ENCODE measurements at places on chromosomes 11 and 22.

DNA sequence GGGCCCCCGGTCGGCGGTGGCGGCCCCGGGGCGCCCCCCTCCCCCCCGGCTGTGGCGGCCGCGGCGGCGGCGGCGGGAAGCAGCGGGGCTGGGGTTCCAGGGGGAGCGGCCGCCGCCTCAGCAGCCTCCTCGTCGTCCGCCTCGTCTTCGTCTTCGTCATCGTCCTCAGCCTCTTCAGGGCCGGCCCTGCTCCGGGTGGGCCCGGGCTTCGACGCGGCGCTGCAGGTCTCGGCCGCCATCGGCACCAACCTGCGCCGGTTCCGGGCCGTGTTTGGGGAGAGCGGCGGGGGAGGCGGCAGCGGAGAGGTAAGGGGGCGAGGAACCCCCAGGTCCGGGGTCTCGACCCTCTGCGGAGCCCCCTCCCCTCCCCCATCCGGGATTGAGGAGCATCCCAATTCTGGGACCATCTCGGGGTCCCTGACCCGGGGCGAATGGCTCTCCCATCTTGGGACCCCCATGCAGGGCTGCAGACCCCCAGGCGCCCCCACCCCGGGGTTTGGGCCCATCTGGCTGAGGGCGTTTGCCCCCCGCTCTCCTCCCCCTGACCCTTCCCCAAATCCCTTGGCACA, 431 bp downstream of the KMT2A start:
- DNase-seq, result peak; percentile 75

DNA sequence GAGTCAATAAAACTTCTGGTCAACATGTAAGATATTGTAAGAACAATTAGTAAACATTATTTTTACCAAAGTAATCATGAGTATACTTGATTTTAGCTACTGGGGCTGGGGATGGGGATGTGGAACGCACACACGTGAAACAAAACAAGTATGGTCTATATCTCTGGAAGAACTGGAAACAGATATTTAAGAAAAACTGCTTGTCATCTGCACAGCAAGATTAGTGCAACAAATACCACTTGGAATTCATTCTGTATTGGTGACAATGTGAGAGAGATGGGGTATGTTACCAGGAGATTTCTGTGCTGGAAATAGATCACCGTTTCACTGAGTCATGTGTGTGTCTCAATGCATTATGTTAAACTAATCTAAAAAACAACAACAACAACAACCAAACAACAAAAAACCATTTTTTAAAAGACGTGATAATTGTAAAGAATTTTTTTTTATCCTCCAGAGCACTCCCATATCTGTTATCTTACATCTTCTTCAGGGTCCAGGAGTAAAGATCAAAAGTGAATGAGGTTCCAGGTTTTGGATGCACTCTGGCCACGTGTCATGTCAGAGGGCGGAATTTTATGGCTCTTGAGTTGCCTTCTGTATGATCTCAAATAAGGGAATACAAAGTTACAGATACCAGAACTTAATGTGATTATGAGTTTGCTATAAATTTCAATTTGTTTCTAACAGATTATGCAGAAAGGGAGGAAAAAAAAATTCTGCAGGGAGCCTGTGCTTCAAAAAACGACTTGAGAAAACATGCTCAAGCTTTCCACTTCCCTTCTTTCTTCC, 153.0 kb downstream of the BBOX1 start:
- no peak for DNase-seq

GRCh38 chr11:40421208-40421981, 1038.1 kb downstream of the LRRC4C start:
- no peak for DNase-seq

- no peak for DNase-seq
These were observed 412.9 kb downstream of the TBC1D22A start for GRCh38 chr22:47175151-47176025.

DNA sequence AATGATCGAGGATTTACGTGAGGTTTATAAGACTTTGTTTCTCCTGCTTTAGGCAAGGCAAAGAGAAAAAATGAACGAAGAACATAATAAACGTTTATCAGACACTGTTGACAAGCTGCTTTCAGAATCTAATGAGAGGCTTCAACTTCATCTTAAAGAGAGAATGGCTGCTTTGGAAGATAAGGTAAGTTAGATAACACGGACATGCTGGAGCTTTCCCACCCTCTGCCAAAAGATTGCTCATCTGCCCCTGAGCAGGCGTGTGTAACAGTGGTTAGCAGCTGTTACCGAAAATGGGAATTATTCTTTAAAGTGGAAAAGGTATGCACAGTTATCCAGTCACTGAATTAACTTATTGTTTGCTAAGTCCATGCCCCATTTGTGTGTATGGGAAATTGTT, 62.8 kb upstream of the CTTN start:
- no peak for DNase-seq

GRCh38 chr11:18064450-18065054, 18.5 kb upstream of the TPH1 start:
- DNase-seq, result no peak

- no peak for DNase-seq
These were observed 28.9 kb downstream of the THOC5 start for GRCh38 chr22:29524442-29525191.

DNA sequence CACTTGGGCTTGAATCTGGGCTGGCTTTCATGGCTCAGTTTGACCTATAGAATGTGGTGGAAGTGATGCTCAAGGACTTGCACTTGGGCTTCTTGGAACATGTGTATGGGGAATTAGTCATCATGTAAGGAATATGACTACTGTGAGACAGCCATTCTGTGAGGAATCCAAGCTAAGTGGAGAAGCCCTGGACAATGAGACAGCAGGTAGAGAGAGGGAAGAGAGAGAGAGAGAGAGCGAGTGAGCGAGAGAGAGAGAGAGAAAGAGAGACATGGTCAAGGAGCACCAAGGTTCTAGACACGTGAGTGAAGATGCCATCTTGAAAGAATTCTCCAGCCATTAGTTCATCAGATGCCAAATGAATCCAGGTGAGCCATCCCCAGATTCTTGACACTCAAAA, 261.6 kb upstream of the SORL1-AS1 start:
- no peak for DNase-seq

GRCh38 chr11:8733852-8734251, 51.3 kb downstream of the RPL27A start:
- DNase-seq, result no peak

DNA sequence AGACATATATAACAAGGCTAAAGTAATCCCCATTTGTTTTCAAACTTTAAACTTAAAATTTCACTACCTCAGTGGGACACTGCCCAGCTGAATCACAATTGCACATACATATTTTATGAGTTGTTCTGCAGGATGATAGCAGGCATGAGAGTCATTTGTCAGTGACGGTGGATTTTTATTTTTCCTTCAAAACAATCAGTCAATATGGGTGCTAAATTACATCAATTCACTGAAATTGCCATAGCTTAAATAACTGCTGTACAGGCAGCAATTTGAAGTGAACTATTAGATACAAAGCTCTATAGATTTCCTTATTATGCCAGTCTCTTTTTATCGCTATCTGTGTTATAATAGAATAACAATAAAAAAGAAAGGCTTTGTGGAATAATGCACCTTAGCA, 784.6 kb upstream of the ANO3 start:
- no peak for DNase-seq

GRCh38 chr22:28329186-28330073, 350.2 kb downstream of the TTC28 start:
- no peak for DNase-seq

- no peak for DNase-seq
These were observed 3.4 kb upstream of the SORL1-AS1 start for GRCh38 chr11:121456151-121456550.

DNA sequence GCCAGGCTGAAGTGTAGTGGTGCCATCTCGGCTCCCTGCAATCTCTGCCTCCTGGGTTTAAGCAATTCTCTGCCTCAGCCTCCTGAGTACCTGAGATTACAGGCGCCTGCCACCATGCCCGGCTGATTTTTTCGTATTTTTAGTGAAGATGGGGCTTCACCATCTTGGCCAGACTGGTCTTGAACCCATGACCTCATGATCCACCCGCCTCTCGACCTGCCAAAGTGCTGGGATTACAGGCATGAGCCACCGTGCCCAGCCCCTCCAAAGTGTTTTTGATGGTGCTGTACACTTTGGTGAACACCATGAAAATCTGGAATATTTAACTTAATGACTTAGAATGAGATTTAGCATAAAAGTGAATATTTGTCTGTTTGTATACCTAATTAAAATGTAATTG, 5.6 kb downstream of the LUZP2 start:
- DNase-seq, result no peak

DNA sequence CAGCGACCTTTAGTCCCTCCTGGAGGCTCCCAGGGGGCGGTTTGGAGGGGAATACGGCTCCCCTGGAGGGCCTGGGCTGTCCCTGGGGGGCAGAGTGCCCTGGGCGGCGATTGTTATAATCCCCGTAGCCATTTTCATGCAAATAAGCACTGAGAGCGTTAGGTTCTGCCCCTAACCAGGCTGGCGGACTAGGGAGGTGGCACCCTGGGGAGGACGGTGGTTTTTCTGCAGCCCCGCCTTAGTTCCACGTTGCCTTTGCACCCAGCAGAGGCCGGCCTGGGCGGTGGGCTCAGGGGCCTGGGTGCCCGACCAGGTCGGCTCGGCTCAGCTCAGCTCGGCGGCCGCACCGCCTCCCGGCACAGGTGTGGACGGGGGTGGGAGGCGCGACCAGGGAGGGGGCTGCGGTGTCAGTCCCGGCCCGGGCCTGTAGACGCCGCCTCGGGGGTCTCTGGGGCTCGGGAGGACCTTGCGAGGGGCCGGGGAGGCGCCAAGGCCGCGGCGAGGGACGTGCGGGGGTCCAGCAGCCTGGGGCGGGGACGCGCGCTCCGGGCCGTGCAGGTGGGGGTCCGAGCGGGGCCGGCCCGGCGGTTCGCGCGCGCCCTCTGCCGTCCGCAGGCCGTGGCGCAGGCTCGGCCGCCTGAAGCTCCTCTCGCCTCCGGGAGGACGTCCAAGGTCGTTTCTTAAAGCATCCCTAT, 2.3 kb upstream of the DUSP8 start:
- DNase-seq, result peak; percentile 86

GRCh38 chr11:65743681-65744025, 23.1 kb upstream of the RNASEH2C start:
- DNase-seq, result no peak

GRCh38 chr11:117936973-117937372, 7.8 kb upstream of the TMPRSS13 start:
- DNase-seq, result no peak

GRCh38 chr11:106727256-106727655, 291.0 kb downstream of the GUCY1A2 start:
- no peak for DNase-seq

DNA sequence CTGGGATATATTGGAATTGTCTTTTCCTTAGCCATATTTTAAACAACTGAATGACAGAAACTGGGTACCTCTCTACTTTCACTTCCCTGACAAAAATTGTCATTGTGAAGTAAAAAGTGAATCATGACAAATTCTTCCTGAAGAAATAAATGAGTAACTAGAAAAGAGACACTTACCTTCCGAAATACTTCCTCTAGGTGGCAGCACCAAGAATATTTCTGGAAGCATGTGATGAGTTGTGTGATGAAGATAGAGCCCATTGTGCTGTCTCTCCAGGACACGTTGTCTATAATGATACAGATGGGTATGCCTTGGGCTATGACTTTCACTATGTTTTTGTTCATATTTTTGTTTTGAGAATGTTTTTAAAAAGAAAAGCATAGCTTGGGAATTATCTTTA, 21.5 kb downstream of the CASP4 start:
- no peak for DNase-seq

GRCh38 chr22:21791635-21792625, 56.3 kb upstream of the YPEL1 start:
- peak; percentile 64 for DNase-seq

DNA sequence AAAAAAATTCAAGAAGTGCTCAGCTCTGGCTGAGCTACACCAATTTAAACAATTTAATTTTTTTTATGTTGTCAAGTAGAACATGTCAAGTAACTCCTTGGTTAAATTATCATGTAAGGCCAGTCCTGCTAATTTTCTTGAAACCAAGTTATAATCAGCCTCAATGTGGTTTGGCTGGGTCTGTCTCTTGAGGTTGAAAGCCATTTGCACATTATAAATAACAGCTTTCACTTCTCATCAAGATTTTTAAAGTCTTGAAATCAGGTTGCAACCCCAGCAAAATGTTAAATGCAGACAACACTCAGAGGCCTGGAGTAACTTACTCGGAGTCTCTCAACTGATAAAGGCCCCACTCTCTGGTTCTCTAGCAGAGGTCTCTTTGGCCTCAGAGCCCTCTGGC, 324.4 kb downstream of the BRD1 start:
- no peak for DNase-seq

GRCh38 chr22:46854125-46854870, 91.8 kb downstream of the TBC1D22A start:
- no peak for DNase-seq

GRCh38 chr11:86063536-86063935, 5.3 kb downstream of the PICALM start:
- no peak for DNase-seq

- DNase-seq, result no peak
These were observed 49.1 kb downstream of the JAM3 start for GRCh38 chr11:134118006-134118405.

DNA sequence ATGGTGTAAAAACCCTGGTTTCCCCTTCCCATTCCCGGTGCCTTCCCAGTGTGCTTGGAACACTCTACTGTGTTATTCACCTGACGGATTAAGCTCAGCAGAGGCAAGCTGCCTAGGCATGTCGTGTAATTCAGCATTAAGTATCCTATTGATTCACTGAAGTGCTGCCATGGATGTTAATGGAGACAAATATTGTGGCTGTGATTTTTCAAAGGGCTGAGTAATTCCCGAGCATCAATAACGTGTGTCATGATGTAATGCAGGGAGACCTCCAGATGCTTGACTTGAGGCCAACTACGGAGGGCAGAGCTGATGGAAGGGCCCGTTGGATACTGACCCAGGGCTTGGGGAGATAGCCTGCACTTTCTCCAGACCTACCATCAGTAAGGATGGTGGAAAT, 269.0 kb downstream of the ST3GAL4 start:
- DNase-seq, result no peak

DNA sequence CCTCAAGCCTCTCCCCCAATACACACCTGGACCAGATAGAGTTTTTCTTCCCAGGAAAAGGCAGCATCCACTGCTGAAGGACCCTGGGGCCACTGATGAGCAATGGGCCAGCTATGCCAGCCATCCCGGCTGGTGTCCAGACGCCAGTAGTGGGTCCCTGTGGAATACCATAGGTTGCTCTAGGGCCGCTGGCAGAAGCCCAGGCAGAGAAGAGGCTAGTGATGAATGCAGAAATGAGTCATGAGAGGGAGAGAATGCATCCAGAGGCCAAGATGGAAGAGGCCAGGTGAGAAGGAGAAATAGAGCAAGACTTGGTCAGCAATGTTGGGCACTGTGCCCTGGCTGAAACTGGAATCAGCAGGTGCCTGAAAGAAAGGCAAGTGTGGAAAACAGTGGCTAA, 8.9 kb downstream of the HPX start:
- no peak for DNase-seq

DNA sequence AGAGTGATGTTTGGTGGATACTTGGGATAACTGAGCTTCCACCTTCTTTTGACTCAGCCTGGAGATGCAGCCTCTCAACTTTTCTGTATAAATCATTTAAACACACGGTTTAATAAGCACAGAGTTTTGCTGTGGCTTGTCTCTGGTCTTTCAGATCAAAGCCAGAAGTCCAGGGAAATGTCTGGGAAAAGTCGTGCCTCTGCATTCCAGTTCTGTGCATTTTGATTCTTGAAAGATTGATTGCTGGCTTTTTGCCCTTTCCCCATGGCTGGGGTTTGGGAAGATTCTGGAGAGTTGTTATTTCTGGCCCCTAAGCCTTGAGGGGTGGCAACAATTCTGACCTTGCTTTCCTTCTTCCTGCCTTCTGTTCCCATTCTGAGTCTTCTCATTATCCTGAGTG, 154.1 kb downstream of the COMMD9 start:
- no peak for DNase-seq
